ENCODE measurements at places on chromosomes 5 and 9.
A peak's percentile ranks its signal among the peaks of the same experiment; 100 is the strongest.

DNA sequence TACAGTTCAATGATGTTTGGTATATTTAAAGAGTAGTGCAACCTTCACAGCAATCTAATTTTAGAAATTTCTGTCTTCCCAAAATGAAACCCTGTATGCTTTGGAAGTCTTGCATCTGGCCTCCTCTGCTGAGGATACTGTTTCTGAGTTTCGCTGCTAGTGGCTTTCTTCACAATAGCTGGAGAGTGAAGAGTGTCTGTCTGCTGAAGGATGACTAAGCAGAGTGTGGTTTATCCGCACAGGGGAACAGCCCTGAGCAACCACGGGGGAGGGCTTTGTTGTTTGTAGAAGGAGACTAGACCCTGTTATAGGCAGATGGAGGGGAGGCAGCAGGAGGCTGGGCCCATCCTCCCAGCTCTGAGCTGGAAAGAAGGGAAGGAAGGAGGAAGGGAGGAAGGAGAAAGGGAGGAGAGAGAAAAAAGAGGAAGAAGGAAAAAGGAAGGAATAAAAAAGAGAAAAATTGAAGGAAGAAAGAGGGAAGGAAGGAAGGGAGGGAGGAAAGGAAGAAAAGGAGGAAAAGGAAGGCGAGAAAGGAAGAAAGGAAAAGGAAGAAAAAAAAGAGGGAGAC, 10.5 kb upstream of the IRX2 start:
- DNase-seq: no peak

DNA sequence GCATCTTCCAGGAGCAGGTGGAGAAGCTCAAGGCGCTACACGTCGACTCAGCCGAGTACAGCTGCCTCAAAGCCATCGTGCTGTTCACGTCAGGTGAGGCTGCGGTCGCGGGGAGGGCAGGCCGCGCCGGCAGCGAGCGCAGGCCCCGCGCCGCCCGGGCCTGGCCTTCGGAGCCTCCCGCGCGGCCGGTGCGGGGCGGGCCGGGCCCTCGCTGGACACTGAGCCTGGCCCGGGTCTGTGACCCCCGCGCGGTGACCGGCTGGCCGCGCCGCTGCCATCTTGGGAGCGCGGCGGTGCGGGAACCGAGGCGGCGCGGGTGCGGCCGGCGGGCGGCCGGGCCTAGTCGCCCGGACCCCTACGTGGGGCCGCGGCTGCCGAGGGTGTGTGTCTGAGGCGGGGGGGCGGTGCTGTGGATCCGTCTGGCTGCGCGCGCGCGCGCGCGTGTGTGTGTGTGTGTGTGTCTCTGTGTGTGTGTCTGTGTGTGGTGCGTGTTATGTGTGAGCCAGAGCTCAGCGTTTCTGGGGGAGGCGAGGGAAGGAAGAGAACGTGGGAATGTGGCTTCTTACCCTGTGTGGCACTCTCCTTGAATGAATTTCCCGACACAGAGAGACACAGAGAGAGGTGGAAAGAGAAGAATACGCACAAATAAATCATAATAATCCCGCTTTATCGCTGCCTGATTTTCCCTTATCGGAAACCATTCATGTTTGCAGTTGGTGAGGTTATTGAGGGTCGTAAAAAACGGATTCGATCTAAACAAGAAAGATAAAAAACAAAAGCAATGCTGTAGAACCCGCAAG, 5.5 kb downstream of the NR2F1 start:
- DNase-seq: peak; percentile 39

- no peak for DNase-seq
Observed at GRCh38 chr9:80143899-80144298, 572.1 kb downstream of the TLE4 start.

GRCh38 chr5:144102361-144102760, 68.1 kb downstream of the YIPF5 start:
- DNase-seq: no peak

DNA sequence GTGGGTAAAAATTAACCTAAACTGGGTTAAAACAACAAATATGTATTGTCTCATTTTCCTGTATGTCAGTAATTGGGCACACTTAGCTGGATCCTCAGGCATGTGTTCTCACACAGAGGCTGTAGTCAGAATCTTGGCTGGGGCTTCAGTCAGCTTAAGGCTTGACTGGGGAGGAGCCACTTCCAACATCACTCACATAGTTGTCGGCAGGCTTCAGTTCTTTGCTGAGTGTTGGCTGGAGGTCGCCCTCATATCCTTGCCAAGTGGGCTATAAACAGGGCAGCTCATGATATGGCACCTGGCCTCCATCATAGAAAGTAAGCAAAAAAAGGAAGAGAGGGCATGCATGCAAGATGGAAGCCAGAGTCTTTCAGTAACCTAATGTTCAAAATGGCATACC, 173.0 kb downstream of the GIN1 start:
- DNase-seq: no peak

GRCh38 chr5:134226441-134227192, 744 bp upstream of the PPP2CA start:
- DNase-seq: peak; percentile 90

DNA sequence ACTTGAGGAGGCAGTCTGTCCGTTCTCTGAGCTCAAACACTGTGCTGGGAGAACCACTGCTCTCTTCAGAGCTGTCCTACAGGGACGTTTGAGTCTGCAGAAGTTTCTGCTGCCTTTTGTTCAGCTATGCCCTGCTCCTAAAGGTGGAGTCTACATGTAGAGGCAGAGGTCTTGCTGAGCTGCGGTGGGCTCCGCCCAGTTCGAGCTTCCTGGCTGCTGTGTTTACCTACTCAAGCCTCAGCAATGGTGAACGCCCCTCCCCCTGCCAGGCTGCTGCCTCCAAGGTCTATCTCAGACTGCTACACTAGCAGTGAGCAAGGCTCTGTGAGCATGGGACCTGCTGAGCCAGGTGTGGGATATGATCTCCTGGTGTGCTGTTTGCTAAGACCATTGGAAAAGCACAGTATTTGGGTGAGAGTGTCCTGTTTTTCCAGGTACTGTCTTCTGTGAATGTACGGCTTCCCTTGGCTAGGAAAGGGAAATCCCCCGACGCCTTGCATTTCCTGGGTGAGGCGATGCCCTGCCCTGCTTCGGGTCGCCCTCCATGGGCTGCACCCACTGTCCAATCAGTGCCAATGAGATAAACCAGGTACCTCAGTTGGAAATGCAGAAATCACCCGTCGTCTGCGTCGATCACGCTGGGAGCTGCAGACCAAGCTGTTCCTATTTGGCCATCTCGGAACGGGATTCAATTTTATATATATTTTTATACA, 58.5 kb downstream of the CNTRL start:
- peak; percentile 32 for DNase-seq

GRCh38 chr9:479304-479970, 264.8 kb downstream of the DOCK8 start:
- DNase-seq: no peak

DNA sequence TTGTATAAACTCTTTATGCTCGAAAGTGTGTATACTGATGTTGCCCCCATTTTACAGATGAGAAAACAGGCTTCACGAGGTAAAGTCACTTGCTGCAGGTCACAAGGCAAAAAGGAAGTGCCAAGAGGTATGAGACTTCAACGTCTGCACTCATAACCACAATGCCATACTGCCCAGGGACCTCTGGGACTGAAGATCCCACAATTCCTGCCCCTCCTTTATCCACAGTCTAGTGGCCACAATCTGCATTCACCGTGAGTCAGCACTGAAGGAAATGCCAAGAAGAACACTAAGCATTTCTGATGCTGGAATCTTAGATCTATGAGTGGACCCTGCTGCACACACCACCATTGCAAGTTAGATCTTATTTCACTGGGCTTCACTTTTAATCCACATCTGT, 37.3 kb downstream of the MED27 start:
- no peak for DNase-seq

GRCh38 chr5:17852740-17853139, 218.5 kb downstream of the TAF11L14 start:
- DNase-seq: no peak

DNA sequence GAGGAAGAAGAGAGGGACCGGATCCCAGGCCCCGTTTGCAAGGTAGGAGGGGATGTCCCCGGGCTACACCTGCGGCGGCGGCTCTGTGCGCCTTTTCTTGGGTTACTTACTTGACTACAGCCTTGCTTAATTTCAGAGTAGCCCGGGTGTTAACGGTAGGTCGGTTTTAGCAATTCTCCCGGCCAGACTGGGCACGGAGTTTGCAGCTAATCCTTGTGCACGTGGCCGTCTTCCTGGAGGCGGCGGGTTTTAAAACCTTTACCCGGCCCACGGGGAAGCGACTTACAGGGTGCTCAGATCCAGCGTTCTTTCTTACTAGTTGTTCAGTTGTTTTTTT, 313 bp downstream of the BRIX1 start:
- no peak for DNase-seq

DNA sequence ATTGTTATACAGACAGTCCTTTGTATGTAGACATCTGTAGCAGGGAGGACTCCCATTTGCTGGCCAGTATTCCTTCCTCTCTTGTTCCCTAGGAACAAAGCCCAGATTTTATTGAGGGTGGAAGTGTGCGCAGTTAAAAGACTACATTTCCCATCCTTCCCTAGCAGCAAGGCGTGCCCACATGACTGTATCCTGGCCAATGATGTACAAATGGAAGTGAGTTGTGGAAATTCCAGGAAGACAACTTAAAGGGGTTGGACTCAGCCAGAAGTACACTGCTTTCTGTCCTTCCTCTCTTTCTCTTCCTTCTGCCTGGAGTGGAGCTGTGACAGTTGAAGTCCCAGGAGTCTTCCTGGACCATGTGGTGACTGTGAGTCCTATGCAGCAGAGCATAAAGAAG, 89.0 kb downstream of the HRH2 start:
- no peak for DNase-seq

DNA sequence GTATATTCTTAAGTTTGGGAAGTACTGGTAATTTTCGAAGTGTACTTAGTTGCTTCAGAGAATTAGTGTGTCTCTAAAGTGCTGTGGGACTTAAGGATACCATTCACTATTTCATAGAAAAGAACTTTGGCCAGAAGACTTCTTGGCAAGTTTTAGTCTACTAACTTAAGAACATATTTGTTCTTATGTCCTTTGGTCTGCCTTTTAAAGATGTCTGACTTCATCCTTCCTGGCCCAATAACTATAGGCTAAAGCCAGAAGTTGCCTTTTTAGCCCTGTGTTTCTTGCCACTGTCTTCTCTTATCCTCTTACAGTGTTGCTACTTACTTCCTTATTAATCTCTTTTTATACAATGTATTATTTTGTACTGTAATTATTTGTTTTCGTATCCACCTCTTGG, 6.3 kb downstream of the RBM27 start:
- no peak for DNase-seq

DNA sequence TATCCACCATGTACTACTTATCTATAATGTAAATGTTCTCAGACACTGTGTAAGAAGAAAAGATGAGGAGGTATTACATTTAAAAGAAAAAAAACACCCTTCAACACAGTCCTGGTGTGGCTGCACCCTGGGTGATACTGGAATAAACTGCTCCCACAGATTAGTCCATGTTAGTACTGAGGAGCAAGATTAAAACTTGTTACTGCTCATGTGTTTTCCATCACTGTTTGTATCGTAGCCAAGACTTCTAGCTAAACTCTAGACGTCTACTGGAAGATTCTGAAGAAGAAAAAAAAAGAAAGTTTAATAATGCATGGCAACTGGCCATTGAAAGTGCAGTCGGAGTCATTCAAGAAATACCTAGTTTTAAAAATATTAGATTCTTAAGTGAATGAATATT, at the start of gene ASPN:
Gene ASPN, minus strand, starts transcription at position 178 of the 400 bp plus-strand sequence.
- DNase-seq: no peak

DNA sequence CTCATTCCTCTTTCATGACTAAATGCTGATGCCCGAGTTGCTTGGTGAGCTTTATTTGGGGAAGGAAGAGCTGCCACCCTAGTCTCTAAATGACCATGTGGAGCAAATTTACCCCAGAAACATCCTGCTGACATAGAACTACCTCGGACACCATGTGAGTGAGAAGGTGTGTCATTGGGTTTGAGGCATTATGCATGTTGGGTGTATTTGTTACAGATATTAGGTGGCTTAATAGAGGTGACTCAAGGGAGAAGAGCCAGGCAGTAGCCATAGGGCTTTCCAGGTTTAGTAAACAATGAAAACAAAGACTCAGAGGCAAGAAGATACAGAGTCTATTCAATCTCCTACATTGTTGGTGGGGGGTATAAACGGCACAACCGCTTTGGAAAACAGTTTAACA, 581.5 kb downstream of the CCDC171 start:
- no peak for DNase-seq

- DNase-seq: no peak
Observed at GRCh38 chr9:18825656-18826170, 207.3 kb downstream of the SAXO1 start.

GRCh38 chr5:17403695-17404490, 94.1 kb upstream of the TAF11L2 start:
- DNase-seq: no peak

DNA sequence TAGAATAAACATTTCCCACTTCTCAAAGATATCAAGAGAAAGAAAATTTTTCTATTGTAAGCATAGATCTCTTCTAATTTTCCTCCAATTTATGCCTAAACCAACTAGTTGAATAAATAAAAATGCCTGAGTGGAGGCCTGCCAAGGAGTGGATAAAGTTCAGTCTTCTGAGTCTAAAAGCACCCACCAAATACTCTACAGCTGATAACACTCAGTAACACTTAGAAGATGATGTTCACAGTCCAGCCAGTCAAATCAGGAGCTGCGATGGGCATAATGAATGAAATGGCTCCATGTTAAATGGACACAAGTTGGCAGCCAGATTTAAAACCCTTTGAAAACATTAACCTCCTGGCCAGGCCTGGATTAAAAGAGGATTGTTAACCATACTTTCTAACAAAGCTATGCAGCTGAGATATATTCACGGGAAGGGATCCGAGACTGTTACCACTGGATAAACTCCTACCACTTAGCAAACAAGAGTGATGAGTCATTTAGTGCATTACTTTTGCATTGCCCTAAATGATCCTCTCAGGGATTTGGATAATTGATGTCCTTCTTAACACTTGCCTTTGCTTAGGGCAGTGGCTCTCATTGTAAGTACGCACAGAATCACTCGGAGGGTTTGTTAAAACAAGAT, 63.7 kb upstream of the CCDC112 start:
- DNase-seq: no peak

- no peak for DNase-seq
Observed at GRCh38 chr9:136906266-136906665, 19.9 kb downstream of the TRAF2 start.

DNA sequence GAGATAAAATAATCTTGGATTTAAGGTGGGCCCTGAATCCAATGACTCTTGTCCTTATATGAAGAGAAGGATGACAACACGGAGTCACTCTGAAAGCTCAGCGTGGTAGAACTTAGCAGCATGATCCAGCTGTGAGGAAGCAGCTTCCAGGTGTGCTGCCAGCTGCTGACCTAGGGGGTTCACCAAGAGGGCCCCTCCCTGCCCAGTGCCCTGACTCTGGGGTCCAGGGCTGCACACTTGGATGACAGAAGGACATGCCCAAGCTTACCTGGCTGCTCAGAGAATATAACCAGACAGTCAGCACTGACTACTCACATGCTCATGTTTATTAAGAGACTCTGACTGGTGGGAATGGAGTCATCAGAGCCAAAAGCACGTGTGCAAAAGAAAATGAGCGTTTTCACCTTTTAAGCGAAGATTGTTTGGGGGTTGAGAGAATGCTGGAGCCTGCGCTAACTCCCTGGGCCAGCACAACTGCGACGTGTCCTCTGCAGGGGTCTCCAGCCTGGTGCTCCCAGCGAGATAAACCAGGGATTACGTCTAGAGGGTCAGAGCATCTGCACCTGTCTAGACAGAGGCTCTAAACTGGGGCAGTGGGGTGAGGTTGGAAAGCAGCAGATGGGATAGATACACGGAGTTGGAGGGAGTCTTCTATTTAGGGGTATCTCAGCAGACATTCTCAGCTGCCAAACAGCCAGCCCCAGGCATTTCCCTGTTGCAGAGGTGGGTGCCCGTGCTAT, 41.3 kb downstream of the ROPN1L start:
- no peak for DNase-seq

GRCh38 chr5:142984011-142984410, 213.8 kb downstream of the ARHGAP26 start:
- no peak for DNase-seq
